ENCODE measurements at places on chromosomes 16 and 17.
A peak's percentile ranks its signal among the peaks of the same experiment; 100 is the strongest.

DNA sequence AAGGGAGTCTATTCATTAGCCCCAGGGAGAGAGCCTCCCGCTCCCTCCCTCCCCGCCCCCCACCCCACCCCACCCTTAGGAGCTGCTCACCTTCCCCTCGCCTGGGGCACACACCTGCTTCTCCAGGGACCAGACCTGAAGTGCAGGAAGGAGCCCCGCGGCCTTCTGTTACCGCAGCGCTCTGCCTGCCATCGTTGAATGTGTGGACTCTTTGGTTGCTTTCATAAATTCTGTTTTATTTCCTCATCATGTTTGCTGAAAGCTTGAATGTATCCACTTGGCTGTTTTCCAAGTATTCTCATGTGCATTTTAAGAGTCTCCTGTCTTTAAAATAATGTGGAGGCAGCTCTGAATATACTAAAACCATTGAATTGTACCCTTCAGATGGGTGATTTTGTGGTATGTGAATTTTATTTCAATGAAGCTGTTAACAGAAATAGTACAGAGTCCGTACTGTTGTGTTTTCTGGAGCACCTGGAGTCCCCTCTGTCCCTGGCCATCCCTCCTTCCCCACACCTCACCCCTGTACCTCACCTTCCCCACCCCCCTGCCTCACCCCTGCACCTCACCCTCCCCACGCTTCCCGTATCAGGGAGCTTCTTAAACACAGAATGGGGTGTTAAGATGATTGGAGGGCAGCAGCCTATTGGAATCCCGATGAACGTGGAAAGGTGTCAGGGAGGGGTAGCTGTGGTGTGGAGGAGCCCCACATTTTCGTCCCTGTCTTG, 25.5 kb downstream of the RAB11FIP3 start:
- DNase-seq = no peak

- DNase-seq = no peak
These were observed 561 bp upstream of the HERPUD1 start for GRCh38 chr16:56931271-56931891.

- DNase-seq = no peak
These were observed 805 bp upstream of the ORAI3 start for GRCh38 chr16:30947859-30948666.

DNA sequence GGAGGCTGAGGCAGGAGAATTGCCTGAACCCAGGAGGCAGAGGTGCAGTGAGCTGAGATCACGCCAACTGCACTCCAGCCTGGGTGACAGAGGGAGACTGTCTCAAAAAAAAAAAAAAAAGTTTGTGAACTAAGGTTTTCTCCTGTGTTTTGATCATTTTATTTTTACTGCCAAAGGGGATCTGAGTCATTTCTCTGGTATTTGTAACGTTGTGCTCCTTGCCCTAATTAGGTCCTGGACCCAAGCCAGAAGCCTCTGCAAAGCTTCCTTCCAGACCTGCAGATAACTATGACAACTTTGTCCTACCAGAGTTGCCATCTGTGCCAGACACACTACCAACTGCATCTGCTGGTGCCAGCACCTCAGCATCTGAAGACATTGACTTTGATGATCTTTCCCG, 32.1 kb downstream of the IST1 start:
- DNase-seq = no peak

- no peak for DNase-seq
These were observed 3.2 kb upstream of the TCAP start for GRCh38 chr17:39661744-39662541.

- no peak for DNase-seq
These were observed 3.4 kb downstream of the ZNF764 start for GRCh38 chr16:30554557-30555314.

GRCh38 chr16:67873435-67874370, 851 bp downstream of the EDC4 start:
- no peak for DNase-seq

GRCh38 chr16:50425648-50426047, 56.9 kb upstream of the BRD7 start:
- no peak for DNase-seq

- DNase-seq = no peak
These were observed 23.5 kb downstream of the MYO19 start for GRCh38 chr17:36511216-36511615.

GRCh38 chr17:8965394-8966168, at the start of gene PIK3R5:
Gene PIK3R5, minus strand, starts transcription at chr17:8965707. Its CDS starts 54,213 bp downstream, at chr17:8911494.
- peak; percentile 75 for DNase-seq

DNA sequence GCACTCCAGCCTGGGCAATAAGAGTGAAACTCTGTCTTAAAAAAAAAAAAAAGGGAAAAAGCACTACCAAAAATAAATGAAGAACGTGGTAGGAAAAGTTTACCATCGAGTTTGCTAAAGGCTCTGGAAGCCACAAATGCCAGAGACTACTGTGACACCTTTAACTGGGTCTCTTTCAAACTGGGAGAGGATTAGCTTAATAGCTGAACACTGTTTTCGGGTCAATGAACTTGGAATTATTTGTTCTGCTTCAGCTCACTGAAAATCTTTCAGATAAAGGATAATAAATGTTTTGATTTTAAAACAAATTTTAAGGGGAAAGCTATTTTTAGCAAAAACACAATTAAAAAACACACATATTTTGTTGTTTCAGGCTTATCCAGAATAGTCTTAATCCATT, 1.4 kb downstream of the RETREG3 start:
- DNase-seq = no peak

- DNase-seq = no peak
These were observed 11.2 kb upstream of the NGFR start for GRCh38 chr17:49483599-49484509.

DNA sequence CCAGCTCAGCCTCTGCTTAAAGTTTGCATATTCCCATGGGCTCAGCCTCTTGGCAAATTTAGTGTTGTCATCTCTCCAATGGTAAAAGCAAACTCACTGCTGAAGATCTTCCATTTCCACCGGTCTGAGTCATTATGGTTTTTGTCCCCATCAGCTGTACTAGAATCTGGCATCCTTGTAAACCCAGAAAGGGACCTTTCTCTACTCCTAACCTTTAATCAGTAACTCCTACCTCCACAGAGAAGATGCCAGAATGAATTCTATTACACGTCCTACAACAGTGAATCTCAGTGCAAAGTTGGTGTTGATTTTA, 45.8 kb downstream of the ZNF652 start:
- DNase-seq = no peak

DNA sequence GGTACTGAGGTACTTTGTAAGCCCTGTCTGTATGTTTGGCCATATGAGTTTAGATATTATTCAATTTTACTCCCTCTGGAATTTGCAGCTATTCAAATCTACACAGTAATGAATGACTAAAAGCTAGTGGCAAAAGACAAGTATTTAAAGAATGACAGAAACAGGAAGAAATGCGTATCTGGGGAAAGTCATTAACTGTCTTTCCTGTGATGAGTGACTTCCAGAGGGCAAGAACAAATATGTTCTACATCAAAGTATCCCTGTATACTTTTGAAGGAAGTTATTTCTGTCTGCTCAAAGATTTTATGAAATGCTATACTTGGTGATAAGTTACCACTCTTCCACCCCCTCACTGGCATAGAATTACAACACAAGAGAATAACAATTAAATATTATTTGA, 489.3 kb upstream of the SOX9 start:
- DNase-seq = no peak

DNA sequence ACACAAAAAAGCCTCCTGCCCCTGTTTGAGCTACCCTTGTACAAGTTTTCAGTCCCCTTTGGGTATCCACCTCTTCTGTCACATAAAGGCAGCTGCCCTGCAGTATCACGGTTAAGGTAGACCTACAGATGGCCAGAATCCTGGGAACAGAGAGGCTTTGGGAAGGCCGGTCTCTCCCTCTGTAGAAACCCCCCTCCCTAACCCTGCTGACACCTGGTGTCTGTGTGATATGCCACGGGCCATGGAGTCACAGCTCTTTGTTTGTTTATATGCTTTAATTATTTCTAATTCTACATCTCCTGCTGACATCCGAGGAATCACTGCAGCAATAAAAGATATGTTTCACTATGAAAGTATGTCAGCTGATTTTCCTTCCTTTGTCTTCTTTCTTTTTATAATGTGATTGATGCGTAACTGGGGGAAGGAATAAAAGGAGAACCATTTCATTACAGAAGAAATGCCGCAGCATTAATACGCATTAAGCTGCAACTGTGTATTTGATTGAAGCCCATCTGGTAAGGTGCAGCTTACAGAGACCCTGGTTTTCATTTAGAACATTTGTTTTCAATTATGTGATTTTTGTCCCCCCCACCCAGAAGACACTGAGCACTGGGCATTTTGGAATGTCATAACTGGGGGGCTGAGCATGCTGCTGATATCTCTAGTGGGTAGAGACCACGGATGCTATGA, 142.1 kb downstream of the SLC39A11 start:
- no peak for DNase-seq

DNA sequence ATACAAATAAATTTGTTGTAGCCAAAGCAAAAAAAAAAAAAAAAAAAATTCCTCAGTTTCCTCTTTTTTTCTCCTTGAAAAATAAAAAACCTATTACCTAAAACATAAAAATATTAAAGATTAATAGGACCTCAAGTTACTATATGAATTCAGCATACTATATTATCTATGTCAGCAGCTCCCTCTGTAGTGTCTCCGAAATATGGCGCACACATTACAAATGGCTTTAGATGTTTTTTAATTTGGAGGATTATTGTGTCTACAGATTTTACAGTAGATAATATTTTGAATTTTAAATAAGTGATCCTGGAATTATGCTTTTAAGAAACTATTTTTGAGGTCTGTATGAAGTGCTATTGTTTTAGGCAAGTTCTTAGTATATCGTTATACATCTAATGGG, 94.4 kb downstream of the NLK start:
- no peak for DNase-seq

GRCh38 chr16:11328172-11329070, 16.8 kb upstream of the RMI2 start:
- DNase-seq = peak; percentile 25

- no peak for DNase-seq
These were observed 17.4 kb upstream of the ZNF469 start for GRCh38 chr16:88365244-88365865.

GRCh38 chr17:69690531-69690930, 276.0 kb downstream of the MAP2K6 start:
- DNase-seq = no peak

DNA sequence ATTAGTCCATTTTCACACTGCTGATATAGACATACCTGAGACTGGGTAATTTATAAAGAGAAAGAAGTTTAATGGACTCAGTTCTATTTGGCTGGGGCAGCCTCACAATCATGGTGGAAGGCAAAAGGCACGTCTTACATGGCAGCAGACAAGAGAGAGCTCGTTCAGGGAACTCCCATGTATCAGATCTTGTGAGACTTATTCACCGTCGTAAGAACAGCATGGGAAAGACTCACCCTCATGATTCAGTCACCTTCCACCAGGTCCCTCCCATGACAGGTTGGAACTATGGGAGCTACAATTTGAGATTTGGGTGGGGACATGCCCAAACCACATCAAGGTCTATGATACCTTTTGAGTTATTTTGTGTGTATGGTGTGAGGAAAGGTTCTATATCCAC, 66.9 kb downstream of the METRNL start:
- DNase-seq = no peak

DNA sequence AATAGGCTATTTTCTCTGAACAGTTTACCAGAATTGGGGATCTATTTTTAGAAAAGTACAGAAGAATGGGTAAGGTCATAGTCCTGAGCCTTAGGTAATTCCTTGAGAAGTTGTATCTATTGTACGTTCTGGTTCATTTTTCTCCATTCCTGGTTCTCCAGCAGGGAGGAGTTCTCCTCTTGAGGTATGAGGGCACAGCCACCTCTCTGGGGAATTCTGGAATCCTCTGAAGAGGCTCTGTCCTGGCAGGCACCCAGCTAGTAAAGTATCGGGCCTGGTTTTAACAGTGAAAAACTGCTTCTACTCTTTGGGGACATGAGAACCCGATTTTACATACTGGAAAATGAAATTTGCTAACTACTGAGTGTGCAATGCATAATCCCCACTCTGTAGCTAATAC, 19.6 kb upstream of the PMFBP1 start:
- no peak for DNase-seq

- DNase-seq = no peak
These were observed 45.8 kb downstream of the COX4I1 start for GRCh38 chr16:85845266-85845665.

DNA sequence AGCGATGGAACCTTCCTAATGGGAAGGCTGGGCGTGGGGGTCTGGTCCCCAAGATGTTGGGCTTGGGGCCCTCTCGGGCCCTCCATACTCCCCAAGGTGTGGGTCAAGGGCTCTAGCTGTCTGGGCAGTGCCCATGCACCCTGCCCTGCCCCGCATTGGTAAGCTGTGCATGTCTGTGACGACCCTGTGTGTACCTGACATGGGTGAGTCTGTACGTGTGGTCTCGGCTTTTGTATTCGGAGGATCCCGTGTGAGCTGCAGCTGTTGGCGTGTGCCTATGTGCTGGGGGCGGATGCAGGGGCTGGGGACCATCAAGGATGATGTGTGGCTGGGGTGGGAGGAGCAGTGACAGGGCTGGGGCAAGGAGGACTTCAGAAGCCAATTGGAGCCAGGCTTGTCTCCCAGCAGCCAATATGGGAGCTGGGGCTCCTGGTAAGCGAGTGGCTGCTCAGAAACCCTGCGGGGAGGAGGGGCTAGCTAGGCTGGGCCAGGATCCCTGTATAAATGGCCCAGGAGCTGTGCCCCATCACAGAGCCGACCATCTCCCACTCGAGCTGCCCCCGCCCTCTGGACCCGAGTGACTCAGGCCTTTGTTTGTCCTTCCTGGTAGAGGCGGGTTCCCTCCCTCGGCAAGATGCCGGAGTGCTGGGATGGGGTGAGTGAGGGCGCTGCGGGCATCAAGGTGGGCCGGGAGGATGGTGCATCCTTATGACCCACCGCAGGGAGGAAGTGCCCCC, at the start of gene NDRG4:
TSS of gene NDRG4 (plus strand) at position 529 of the 737 bp plus-strand sequence. CDS start at position 635, 106 bp downstream.
- DNase-seq = no peak

DNA sequence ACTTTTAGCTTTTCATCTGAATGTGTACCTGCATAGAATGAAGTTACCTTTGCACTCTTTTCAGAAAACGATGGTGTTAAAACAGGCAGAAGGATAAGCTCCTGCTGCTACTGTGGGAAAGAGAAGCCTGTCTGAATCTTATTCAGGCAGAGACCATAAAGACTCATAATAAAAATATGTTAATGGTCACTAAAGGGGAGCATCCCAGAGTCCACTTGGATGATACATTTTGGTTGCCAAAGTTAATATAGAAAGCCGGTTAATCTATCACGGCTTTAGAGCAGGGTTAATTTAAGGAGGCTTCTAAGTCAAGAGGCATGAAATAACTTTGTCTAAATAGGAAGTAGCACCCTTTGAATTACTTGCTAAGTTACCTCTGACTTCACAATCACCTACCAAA, 2.9 kb downstream of the MARCHF10 start:
- no peak for DNase-seq

GRCh38 chr17:75812096-75813013, 27.7 kb downstream of the UNK start:
- no peak for DNase-seq

GRCh38 chr17:48102798-48103715, 1.8 kb upstream of the CBX1 start:
- DNase-seq = no peak

- DNase-seq = no peak
These were observed 16.8 kb upstream of the TVP23A start for GRCh38 chr16:10835281-10835931.

Measured in stimulated activated CD8-positive, alpha-beta memory T cell treated with anti-CD3 and anti-CD28 coated beads, Interleukin-7, amount 100 ng/mL, for 1 hour (primary cell).